Daoy (cell line): ENCODE measurements at places on chromosomes 6 and 20. TPM values are rescaled to one million over a fixed set of nuclear protein-coding genes. Genes with fewer than 3 reads are reported as not detected.

The DEFB124 gene
- not detected in 2 replicates for total RNA-seq

GRCh38 chr20:39070484-39071231, 108.5 kb downstream of the DHX35 start:
- DNase-seq = peak; percentile 25

DNA sequence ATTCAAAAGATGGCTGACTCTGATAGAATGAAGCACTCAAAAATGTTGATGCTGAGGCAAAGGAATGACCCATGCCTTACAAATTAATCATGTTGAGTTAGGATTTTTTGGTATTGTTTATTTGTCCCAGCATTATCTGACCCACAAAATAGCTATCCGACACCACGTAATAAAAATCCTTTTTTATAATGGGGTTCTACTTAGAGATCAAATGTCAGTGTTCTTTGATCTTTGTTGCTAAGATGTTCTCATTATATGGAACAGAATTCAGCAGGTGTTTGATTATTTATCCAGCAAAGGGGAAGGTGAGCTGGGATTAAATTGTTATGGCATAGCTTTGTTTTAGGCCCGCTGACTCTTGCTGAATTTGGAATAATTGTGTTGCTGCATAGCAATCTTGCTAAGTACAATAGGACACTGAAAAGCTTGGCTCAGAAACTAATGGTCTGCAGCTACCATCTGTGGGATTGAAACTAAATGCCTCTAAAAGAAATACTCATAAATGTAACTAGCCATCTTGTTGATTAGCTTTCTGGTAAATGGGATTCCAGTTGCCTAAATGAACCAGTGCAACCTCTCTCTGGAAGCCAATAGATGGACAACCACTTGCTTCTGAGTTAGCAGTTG, 180.2 kb upstream of the HDAC2 start:
- no peak for DNase-seq

DNA sequence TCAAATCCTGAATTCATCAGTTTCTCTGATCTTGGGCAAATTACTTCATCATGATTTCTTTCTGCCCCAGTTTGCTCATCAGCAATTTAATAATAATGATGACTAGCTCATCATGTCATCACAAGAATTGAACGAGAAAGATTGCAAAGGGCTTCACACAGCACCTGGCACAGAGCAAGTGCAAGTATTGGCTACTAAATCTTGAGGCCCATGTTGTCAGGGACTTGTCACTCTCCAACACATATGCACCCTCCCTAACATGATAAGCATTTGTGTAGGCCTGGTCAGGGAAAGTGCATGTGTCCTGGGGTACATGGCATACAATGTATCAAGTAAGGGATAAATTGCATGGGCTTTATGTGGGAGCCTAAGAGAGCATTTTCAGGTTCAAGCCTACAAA, 6.4 kb downstream of the SMLR1 start:
- DNase-seq = no peak

The ENPP5 gene
- total RNA-seq = 1.3 and 2.5 TPM in 2 replicates

GRCh38 chr6:33742092-33742491, 4.6 kb downstream of the IP6K3 start:
- DNase-seq = no peak

- DNase-seq = no peak
These were observed 178.7 kb downstream of the GJA1 start for GRCh38 chr6:121614115-121614514.

DNA sequence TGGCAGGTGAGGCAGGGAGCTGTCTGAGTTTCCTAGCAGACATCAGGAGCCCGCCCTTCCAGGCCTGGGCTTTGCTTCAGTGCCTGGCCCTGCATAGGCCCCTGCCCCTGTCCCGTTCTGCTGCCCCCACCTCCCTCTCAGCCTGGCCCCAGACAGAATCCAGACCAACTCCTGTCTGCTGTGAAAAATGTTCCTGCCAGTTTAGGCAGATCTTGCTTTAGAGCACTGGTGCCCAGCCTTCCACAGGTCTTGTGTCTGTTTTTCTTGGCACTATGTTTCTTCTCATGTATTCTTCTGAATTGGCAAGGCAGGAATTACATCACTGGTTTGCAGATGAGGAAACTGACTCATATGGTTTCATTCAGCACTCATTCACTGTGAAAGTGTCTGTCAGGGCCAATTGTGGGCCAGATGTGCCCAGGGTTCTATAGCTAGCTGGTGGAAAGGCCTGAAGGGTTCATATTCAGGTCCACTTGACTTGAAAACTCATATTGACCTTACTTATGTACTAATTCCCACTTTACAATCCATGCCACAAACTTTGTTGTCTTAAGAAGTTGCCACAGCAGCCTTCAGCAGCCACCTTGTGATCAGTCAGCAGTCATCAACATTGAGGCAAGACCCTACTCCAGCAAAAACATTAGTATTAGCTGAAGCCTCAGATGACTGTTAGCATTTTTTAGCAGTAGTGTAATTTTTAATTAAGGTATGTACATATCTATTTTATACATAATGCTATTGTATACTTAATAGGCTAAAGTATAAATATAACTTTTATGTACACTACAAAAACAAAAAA, 40.5 kb downstream of the HLA-F start:
- peak; percentile 89 for DNase-seq

The TGM3 gene
- total RNA-seq = 0.06 TPM in 1 of 2 replicates, not detected in the other

- DNase-seq = no peak
These were observed 26.0 kb upstream of the PPP1R16B start for GRCh38 chr20:38779247-38780097.
